ENCODE measurements at places on chromosomes 1 and 21.

DNA sequence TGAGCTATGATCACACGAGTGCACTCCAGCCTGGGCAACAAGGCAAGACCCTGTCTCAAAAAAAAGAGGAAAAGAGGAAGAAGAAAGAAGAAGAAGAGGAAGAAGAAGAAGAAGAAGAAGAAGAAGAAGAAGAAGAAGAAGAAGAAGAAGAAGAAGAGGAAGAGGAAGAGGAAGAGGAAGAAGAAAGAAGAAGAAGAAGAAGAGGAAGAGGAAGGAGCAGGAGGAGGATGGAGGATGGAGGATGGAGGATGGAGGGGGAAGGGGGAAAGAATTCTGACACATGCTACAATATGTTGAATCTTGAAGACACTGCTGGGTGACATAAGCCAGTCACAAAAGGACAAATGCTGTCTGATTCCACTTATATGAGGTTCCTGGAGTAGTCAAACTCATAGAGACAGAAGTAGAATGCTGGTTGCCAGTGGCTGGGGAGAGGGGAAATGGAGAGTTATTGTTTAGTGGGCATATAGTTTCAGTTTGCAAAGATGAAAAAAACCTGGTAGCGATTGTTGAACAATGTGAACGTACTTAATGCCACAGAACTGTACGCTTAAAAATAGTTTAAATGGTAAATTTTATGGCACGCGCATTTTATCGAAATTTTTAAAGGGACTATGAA, 47.3 kb upstream of the COA6 start:
- DNase-seq, result no peak

GRCh38 chr1:73860421-73860950, 337.5 kb downstream of the LRRIQ3 start:
- DNase-seq, result no peak

DNA sequence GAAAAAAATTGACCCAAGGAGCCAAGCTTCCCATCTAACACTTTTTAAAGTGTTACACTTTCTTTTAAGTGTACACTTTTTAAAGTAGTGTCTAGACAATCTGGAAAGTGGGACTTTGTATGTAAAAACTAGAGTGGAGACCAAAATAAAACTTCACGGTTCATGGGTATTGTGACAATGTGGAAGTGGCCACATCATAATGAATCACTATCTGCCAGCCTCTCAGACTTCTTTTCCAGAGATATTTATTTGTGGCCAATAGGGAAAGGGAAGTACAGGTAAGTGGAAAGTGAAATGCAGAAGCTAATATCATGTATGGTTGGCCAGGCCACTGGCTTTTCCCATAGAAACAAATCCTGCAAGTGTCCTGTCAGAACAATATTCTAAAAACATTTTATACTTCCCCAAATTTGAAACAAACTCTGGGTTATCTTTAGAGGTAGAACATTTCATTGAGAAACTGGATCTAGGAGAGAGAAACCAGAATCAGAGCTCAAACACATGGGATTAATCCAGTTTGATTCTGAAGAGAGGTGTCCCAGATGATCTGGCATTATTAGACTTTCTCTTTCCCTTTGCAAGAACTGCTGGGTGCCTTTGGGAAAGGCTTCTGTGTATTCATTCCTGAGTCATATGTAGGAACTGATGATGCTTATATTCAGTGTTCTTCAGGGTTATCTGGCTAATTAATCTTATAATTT, 2.0 kb downstream of the TNFSF18 start:
- DNase-seq, result no peak

DNA sequence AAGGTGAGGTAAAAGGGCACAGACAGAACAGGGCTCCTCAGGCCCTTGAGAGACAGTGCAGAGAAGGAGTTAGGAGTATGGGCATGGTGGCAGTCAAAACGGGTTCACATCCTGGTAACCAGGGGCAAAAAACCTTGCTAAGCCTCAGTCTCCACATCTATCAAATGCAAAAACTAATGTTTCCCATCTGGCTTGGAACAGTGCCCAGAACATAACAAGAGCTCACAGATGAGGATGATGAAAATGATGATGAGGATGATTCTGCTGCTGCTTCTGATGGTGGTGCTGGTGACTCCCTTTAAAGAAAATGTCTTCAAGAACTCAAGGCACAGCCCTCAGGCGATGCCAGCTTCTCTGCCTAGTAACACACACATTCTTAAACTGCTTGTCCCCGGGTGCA, 24.1 kb downstream of the HHIPL2 start:
- no peak for DNase-seq

DNA sequence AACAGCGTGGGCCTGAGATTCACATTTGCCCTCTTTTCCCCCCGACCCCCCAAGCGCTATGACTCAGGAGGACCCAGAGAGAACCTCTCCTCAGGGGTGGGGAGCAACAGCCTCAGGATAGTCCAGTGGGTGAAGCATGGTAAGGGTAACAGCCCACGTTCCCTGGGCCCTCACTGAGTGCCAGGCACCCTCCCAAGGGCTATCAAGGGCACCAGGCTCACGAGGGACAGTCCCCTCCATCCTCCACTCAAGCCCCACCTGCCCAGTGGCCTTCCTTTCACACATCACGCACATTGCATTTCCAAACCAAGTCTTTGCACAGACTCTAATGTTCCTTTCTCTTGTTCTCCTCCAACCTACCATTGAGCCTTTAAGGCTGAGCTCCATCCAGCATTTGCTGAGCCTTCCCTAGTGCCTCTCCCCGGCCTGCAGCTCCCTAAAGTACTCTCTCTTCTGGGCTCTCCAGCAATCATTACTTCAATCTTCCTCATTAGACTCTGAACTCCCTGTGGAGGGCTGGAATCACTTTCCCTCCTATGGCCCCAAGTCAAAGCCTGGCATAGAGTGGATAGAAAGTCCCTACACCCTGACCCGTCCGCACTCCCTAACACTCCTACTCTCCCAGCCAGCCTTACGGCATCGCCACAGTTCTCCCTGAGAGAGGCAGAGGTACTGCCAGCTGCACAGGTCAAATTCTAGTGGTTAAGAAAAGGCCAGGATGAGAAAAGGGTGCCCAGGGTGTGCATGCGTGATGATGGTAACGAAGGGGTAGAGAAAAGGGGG, 1.0 kb downstream of the AKR7A2 start:
- no peak for DNase-seq

Data from right lung (tissue), 10 donors.